RCC 7860 (cell line): ENCODE measurements at places on chromosomes 4 and X.

- peak; percentile 6 for DNase-seq
These were observed 51.9 kb downstream of the PHKA2 start for GRCh38 chrX:18931972-18932371.

GRCh38 chr4:95539106-95539505 is 9.7 kb downstream of the UNC5C start:
- no peak for DNase-seq

- no peak for DNase-seq
These were observed 15.4 kb downstream of the SORCS2 start for GRCh38 chr4:7207628-7208231.

- no peak for DNase-seq
These were observed 86.1 kb downstream of the SYNPO2 start for GRCh38 chr4:118974758-118975157.

- DNase-seq, result no peak
These were observed 3.4 kb upstream of the USP11 start for GRCh38 chrX:47229427-47229826.

DNA sequence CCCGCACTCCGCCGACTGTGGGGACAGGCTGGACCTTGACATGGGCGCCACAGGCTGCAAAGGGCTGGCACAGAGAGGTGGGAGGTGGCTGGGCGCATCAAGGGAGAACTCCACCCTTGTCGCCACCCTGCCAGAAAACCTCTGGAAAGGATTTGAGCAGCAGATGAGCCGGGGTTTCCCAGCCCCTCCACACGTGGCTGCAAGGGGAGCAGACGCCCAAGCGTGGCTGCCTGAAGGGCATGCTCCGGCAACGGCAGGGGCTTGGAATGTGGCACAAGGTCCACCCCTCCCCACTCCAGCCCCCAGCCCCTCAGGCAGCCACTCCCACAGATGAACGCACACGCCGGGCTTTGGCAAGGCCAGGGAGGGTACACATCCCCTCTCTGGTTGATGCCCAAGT is 4.6 kb downstream of the BGN start:
- no peak for DNase-seq

- DNase-seq, result no peak
These were observed 20.4 kb upstream of the DCHS2 start for GRCh38 chr4:154511981-154512380.

- peak; percentile 91 for DNase-seq
These were observed 39.6 kb downstream of the ZCCHC13 start for GRCh38 chrX:74343343-74344279.

GRCh38 chrX:107421337-107421861 is 28.1 kb upstream of the FRMPD3 start:
- DNase-seq, result no peak

DNA sequence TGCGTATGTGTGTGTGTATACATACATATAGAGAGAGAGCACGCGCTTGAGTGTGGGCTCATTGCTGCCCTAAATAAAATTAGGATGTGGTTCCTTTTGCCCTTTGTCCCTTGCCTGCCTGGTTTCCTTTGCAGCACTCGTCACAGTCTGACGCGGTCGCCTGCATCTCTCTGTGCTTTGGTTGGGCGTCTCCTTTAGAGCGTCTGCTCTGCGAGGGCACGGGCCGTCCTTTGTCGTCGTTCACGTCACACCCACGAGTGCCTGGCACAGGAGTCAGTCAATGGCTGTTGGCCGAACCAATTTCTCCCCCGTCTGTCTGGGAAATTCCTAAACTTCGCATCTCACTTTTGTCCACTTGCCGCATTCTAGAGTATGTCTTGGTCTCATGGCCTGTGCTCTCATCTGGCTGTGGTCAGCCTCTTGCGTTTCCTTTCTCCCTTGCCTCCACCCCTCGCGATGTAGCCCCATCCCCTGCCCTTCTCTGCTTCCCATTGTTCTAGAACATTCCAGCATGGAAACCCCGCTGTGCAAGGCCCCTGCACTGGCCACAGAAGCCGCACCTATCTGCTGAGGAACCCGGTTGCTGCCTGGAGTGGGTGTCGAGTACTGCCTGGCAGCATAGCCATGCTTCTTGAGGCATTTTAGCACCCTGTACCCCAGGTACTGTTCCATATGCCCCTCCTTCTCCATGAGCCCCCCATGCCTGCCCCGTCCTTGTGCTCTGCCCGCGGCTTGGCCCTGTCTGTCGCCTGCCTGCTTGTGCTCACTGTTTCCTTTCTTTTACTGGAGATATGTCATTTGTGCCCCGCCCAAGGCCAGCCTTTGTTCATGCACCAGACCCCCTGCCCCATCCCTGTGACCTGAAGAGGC is 8.0 kb downstream of the MAEA start:
- no peak for DNase-seq

DNA sequence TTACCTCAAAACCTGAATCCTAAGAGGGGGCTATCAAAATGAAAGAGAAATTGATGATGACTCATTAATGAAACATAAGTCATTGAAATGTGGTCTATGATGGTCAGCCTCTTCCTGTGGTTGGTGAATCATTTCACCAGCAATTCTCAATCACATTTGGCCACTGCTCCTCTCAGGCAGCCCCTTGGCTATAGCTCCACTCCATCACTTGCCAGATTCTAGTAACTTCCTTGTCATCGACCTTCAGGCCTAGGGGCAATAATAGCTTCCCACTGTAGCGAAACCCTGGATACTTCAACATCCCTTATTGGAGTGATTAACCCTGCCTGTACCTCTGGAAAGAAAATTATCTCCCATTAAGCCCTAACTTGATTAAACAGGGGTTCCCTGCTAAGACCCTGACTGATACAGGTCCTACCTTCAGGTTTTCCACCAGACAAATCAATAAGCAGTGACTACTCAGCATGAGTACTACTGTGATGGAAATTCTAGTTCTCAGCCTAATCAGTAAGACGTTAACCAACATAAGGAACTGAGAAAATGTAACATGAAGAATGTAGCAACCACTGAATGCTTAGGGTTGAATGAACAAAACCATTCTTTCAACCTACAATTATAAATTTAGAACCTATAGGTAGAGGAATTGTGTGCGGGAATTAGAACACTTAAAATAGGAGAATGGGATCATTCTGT is 30.4 kb downstream of the ADH7 start:
- DNase-seq, result peak; percentile 85

DNA sequence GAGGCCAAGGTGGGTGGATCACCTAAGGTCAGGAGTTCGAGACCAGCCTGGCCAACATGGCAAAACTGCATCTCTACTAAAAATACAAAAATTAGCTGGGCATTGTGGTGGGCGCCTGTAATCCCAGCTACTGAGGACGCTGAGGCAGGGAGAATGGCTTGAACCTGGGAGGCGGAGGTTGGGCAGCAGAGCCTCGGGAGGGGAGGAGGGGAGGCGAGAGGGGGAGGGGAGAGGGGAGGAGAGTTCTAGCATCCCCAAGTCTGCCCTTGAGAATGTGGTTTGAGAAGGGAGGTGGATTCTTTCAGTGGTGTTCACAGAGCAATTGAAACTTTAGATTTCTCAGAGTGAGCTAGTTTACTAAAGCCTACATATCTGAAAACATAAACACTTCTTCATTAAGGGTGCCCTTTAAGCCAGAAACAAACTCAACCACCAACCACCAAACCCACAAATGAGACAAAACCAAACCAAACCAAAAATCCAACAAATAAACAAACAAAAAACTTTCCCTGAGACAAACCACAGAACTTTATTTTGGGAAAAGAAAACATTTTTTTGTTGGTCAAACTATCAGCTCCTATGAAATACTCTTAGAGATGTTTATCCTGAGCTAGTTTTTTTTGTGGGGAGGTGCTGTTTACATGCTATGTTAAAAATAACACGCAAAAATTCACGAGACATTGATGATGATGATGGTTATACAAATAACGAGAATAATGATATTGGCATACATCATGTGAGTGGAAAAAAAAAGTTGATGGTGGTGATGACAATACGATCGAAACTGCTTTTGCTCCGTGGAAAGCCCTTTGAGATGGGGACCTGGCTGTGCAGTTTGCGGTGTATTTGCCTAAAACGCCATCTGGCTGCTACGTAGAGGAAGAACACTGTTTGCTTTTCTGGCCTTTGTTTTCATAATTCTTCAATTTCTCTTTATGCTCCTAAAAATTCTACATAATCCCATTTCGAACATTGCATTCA is 98.2 kb upstream of the PRKX start:
- no peak for DNase-seq

DNA sequence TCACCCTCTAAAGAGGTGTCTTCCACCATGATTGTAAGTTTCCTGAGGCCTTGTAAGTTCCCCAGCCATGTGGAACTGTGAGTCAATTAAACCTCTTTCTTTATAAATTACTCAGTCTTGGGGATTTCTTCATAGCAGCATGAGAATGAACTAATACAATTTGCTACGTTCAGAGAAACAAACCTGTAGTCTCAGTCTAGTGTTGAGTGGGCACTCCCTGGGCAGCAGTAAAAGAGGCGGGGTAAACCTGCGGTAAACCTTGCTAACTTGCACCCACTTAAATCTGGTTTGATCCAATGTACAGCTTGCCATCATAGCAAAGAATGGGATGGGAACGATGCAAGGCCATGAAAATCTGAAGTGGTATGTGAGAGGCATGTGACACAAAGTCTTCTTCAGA is 22.4 kb downstream of the GRXCR1 start:
- no peak for DNase-seq

GRCh38 chr4:37936889-37937498 is 23.2 kb upstream of the PTTG2 start:
- DNase-seq, result no peak

DNA sequence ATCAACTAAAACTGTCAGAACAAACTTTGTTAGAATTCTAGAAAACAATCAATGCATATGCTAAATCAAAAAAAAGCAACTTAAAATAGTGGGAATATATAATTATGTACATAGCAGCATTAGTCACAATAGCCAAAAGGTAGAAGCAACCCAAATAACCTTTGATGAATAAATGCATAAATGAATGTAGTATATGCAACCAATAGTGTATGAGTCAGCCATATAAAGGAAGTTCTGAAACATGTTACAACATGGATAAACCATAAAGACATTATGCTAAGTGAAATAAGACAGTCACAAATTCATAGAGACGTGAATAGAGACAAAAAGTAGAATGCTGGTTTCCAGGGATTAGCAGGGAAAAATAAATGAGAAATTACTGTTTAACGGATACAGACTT is 762.8 kb upstream of the INTU start:
- no peak for DNase-seq

- no peak for DNase-seq
These were observed 35.9 kb downstream of the GAK start for GRCh38 chr4:896216-896615.

GRCh38 chr4:178322524-178323183 is 880.4 kb upstream of the AGA start:
- no peak for DNase-seq

DNA sequence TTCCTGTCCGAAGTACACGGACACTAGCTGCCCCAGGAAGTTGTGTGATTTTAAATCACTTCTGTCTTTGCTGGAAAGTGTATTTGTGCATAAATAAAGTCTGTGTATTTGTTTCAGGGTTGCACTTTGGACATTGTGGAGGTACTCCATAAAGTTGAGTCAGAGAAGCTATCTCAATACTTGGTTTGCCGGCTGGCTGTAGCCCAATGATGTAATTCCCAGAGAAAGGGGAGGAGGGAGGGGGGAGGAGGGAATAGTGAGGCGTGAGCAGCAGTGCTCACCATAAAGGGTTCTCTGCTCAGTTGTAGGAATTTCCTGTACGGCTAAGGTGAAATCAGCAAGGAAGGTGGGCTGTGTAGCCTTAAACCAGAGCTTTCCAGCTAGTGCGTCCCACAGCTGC is 7.5 kb downstream of the APEX2 start:
- DNase-seq, result peak; percentile 7

- no peak for DNase-seq
These were observed 34.7 kb downstream of the NHS start for GRCh38 chrX:17409566-17410290.
